ENCODE measurements at places on chromosomes 16 and 17.

DNA sequence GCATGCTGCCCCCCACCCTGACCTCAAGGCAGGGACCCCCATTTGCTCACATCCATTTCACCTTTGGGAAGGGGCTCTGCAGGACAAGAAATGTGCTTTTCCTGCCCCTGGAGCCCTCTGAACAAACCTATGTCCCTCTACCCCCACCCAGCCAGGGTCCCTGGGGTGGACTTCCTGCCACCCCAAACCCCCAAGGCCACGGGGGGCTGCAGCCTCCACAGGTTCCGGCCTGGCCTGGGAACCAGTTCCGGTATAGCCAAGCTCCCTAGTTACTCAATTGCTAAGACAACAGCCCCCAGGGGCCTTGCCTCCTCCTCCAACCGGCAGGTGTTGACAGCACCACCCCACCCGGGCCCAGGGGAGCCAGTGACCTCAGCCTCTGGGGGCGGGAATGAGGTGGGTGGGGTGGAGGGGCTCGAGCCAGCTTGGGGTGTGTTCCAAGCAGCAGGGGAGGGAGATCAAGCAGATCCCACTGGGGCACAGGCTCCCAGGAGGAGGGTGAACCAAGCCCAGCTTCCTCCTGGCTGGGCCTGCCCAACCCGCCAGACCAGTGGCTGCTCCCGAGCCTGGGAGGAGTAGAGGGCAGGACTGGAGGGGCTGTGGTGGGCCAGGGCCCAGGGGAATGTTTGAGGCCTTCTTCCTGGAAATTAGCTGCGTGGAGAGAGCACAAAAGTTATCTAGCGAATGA is 6.6 kb downstream of the PNMT start:
- DNase-seq, result peak; percentile 40

DNA sequence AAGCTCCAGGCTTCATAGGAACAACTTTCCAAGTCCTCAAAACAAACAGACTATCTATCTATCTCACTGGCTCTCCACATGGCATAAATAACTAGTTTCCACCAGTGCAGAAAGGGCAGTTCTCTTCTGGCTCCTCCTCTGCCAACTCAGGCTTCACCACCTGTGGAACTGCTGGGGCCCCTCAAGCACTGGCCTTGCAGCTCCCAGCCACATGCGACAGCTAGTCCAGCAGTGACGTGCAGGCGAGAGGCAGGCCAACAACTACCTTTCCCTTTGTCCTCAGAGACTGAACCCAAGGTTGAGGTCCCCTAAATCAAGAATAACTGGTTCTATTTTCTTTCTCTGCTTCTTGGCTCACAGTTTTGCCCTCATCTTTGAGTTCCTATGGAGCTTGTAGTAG is 137.6 kb downstream of the AATF start:
- DNase-seq, result no peak

DNA sequence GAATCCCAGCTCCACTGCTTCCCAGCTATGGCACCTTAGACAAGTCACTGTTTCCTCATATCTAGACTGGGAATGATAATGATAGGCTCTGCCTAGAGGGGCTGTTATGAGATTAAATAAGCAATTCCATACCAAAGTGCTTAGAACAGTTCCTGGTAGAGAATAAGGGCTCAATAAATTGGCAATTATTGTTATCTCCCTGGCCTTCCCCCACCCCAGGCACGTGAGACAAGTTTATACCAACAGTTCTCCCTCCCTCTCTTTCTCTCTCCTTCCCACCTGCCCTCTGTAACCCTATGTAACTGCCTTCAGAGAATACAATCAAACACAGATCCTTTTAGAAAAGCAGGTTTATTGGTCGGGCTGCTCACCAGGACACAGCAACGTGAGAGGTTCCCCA is 13.9 kb upstream of the STAT3 start:
- no peak for DNase-seq

GRCh38 chr17:13727441-13728171 is 125.9 kb upstream of the HS3ST3A1 start:
- DNase-seq, result peak; percentile 78

DNA sequence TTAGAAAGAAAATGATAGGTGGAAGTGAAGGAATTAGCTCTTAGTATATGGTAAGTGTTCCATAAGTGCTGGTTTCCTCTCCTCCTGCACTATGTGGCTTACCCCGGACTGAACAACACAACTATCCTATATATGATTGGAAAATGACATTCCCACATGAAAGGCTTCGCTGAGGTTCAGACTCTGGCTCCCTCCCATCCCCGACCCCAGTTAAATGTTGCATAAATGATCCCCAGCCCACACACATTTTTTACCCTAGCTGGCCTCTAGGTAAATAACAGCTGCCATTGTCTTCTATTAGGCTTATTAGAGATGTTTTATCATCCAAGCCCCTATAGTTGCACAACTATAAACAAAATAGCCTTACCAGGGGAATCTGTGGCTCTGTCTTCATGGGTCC is 495.6 kb upstream of the CDH11 start:
- no peak for DNase-seq

DNA sequence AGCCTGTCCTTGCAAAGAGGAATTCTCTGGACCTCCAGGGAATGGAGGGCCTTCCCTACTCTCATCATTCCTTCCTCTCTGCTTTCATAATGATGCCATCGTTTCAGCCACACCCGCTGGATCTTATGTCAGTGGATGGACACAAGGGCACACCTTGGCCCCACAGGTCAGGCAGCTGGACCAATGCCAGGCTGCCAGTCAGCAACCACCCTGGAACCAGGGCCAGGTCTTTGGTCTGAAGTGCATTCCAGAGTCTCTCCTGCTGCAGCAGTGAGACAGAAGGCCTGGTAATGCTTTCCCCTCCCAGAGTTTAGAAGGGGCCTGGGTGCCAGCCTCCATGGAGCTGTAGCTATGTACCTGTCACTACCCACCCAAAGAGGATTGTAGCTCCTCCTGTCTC is 7.4 kb downstream of the C1QL1 start:
- no peak for DNase-seq

- DNase-seq, result peak; percentile 81
Observed at GRCh38 chr16:84839956-84840355, 20.2 kb downstream of the CRISPLD2 start.

DNA sequence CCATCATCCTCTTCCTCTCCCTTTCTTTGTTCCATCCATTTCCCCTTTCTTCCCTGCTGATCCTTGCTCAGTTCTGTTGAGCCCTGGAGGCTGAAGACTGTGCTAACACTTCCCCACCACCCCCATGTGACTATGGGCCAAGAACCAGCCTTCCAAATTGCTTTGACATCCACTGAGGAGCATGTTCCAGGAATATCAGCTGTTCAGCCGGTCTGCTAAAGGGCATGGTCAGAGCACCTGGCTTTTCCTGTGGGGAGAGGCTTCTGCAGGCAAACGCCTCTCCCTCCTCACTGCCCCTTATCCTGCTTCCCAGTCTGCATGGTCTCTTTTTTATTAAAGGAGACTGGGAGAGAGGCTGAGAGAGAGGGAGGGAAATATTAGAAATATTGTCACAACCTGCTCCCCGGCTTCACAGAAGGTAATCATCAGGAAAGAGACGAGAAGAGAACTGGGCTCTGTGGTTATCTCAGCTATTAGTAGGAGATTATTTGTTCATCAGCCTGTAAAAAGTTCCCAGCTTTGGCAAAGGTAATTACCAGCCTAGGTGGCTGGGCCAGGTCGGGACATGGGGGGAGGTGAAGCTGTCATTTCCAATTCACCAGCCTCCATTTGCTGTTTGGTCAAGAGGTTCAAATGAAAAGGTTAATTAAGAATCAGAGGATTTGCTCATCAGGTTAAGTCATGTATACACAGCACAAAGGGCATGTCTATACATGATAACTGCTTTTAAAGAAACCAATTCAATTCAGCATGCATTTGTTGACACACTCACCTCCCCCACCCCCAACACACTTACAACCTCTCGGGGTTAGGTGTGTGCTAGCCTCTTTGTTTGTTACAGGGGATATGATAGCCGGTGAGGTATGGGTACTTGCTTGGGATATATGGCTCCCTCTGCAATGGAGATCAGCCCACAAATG is 83.7 kb upstream of the CRHR1 start:
- DNase-seq, result no peak

- DNase-seq, result no peak
Observed at GRCh38 chr17:10325031-10325695, 47.6 kb downstream of the MYH13 start.

All from choroid plexus epithelial cell (primary cell).